Renal cortex interstitium (tissue), 15 donors: ENCODE measurements at places on chromosomes 2 and 18. TPM values are rescaled to one million over a fixed set of nuclear protein-coding genes. Genes with fewer than 3 reads are reported as not detected.
A peak's percentile ranks its signal among the peaks of the same experiment; 100 is the strongest.

The CXCR4 gene
- polyA plus RNA-seq: 47.0 TPM

The GCKR gene
- polyA plus RNA-seq: not detected

The ANKRD30BL gene
- 1.2 TPM for polyA plus RNA-seq

GRCh38 chr2:54411801-54412354 lies 44.2 kb upstream of the SPTBN1 start:
- no peak for DNase-seq

- DNase-seq: no peak
Measured at GRCh38 chr2:233005096-233005495, 8.0 kb downstream of the NGEF start.

DNA sequence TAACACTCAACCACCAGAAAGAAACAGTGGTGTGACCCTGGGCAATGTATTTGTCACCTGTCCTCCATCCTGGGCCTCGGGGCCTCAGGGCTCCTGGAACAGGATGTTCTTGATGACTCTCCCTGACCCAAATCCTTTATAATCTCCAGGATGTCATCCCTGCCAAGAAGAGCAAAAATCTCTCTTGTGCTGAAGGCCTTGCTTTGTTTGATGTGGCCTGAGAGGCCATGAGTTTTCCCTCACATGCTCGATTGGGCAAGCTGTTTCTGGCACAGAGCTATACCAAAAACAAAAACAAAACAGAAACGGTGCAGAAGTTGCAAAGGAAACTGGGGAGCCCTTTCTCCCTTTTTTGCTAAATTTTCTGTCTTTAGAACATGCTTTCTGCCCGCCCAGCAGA lies 35.7 kb upstream of the ST3GAL5 start:
- DNase-seq: no peak

DNA sequence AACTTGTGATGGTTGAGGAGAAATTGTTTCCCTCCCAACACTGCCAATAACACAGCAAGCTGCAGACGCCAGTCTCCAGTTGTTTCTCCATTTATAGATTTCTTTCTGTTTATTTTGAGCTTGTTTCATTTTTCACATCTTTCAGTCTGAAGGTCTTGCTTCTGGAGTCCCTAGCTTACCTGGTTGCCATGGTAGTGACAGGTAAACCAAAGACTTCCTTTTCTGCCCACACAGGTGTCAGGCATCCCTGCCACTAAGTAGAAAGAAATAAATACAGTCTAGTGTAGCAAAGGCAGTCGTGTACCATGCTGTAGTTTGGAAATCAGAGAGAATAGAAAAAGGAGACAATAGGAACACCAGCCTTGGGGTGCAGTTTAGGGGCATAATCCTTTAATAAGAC lies 82.8 kb downstream of the MARCHF4 start:
- DNase-seq: no peak

GRCh38 chr2:204743393-204743960 lies 198.2 kb downstream of the PARD3B start:
- DNase-seq: no peak

- no peak for DNase-seq
Measured at GRCh38 chr18:63917817-63918216, 10.1 kb downstream of the SERPINB10 start.

DNA sequence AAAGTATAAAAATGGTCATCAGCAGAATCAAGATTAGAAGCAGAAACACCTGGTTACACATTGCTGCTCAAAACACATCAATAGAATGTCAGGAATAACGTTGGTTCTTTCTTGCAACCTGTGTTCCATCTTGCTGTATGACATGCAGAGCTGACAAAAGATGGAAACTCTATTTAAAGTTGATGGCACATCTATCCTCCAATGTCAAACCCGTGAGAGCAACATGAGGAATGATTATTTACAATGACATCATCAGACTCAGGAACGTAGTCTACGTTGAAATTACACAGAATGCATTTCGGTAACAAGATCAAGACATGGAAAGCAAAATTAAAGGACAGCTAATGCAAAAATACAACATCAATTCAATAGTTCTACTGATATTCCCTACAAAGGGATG lies 26.2 kb upstream of the TTN start:
- DNase-seq: no peak

GRCh38 chr2:44969936-44970335 lies 28.4 kb downstream of the SIX3 start:
- DNase-seq: no peak

- DNase-seq: no peak
Measured at GRCh38 chr2:16260041-16260830, 319.9 kb downstream of the MYCN start.

DNA sequence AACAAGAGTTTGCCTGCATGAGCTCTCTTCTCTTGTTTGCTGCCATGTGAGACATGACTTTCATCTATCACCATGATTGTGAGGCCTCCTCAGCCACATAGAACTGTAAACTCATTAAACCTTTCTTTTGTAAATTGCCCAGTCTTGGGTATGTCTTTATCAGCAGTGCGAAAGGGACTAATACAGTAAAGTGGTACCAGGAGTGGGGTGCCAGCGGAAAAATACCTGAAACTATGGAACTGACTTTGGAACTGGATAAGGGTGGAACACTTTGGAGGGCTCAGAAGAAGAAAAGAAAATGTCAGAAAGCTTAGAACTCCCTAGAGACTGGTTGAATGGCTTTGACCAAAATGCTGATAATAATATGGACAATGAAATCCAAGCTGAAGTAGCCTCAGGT lies 260.9 kb downstream of the DSC3 start:
- DNase-seq: no peak

DNA sequence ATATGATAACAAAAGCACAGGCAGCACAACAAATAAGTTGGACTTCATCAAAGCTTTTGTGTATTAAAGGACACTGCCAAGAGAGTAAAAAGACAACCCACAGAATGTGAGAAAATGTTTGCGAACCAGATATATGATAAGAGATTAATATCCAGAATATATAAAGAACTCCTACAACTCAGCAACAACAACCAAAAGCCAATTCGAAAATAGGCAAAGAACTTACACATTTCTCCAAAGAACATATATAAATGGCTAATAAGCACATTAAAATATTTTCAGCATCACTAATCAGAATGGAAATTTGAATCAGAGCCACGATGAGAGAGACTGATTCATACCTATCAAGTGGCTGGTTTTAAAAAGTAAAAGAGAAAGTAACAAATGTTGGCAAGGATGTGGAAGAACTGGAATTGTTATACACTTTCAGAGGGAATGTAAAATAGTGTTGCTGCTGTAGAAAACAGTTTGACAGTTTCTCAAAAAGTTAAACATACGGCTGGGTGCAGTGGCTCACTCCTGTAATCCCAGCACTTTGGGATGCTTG lies 25.2 kb downstream of the EPB41L5 start:
- no peak for DNase-seq

The SLC4A3 gene
- 13.7 TPM for polyA plus RNA-seq

The KLHL14 gene
- polyA plus RNA-seq: 27.4 TPM

The PXDN gene
- 149 TPM for polyA plus RNA-seq

- peak; percentile 80 for DNase-seq
Measured at GRCh38 chr2:231613663-231614558, 21.2 kb downstream of the TEX44 start.

DNA sequence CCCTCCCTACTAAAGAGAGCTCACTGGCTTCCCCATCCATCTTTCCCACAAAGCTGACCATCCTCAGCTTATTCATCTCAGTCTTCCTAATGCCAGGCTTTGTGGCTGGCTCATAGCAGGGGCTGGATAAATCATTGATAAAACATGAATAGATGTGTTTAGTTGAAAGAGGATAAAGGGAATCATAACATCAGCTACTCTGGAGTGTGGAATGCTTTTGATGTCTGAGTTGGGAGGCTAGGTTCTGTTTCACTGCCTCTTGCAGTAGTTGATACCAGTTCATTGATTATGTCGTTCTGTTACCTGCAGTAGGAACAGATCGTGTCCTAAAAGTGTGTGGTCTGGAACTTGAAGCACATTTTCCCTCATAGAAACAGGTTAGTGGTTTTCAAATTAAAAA lies 66.3 kb upstream of the HK2 start:
- no peak for DNase-seq

- DNase-seq: no peak
Measured at GRCh38 chr2:31428001-31428418, 13.5 kb upstream of the XDH start.

The PUM2 gene
- polyA plus RNA-seq: 99.2 TPM

DNA sequence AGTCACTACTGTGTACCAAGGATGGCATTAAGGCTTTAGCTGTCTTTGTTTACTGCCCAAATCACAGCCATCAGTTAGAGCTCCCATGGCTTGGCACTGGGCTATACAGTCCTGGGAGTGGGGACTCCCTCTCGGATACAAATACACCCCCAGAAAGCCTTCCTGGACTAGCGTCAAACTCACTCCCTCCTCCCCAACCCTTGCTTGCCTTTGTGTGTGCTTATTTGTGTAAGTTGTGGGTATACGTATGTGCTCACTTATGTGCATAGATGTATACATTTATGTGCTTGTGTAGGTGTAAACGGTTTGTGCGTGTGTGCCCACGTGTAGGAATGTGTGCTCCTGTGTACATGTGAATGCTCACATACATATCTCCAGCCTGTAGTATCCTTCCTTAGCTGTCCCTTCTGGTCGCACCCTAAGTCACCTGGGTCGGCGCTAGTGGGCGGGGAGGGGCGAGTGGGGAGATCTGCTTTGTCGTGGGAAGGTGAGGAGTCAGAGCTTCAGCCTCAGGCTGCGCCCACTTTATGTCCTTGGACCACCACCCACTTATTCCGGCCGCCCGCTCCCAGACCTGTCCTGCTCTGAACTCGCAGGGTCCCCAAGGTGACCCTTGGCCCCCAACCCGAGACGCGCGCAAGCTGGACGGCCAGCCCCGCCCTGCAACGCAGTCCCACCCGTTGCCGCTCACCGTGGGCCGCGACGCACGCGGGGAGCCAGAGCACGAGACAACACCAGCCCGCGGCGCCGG lies 461 bp downstream of the PRADC1 start:
- no peak for DNase-seq

The LDAH gene
- 24.7 TPM for polyA plus RNA-seq

- no peak for DNase-seq
Measured at GRCh38 chr2:99644419-99644787, 154.6 kb upstream of the REV1 start.

GRCh38 chr2:235500761-235501672 lies 7.2 kb downstream of the AGAP1 start:
- DNase-seq: no peak

DNA sequence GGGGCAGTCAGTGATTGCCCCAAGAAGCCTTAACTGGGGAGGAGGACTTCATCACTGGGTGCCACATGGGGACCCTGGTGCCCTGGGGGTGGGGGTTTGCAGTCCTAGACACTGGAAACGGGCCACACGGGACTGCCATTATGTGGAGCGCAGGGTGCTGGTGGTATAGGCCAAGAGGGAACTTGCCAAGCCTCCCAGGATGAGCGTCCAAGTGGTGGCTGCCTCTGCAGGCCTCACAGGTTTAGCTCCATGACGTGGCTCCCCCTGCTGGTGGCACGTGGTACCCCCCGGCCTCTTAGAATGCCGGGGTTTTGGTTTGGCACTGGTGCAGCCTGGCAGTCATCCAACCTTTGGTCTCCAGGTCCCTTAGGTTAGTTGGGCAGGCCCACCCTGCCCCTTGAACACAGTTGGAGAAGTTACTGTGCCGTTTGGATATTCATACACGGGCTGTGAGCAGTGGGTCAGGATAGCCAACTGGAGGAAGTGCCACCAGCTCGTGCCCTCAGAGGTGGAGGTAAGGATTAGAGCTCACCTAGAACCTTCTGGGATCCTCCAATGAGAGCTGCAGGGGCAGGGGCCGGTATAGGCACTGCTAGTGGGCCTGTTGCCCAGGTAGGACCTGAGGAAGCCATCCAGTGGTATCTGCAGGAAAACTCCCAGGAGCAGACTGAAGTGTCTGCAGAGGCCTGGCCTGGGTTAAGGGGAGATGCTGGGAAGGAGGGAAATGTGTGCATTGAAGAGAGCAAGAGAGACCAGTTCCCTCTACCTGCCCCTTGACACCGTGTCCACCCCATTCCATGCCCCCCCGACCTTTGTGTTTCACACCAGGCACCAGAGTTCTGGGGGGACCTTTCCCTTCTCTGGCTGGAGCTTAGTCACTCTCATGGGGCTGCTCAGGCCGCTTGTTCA lies 5.7 kb downstream of the PTMA start:
- DNase-seq: no peak

The TSPYL6 gene
- polyA plus RNA-seq: 0.21 TPM

GRCh38 chr2:6929196-6929819 lies 12.1 kb downstream of the RNF144A start:
- no peak for DNase-seq

DNA sequence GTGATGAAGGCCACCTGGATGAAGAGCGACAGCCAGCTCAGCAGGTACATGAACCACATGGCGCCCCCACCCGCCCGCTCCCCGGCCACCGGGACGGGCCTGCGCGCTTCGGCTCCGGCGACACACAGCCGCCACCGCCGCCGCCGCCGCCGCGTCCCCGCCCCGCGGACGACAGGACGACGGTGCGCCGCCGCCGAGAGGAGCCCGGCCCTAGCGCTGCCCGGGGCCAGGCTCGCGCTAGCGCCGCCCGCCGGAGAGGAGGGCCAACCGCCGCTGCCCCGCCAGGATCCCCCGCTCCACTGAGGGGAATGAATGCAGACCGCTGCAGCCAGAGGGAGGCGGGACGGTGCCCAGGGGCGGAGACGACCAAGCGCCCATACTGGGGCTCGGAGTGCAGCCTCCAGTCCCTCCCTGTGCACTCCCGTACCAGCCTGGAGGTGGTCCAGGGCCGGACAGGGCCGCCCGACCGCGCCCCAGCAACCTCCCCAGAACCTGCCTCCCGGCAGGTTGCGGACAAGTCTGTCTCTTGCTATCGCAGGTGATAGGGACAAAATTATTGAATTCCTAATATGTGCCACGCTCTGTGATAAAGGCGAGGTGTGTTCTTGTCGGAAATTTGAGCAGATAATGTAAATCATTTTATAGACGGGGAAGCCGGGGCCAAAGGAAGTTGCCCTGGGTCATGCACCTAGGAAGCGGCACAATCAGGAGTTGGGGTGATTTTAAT lies at the start of gene TEX261:
TSS of gene TEX261 (minus strand) at position 175 of the 727 bp plus-strand sequence. CDS start at position 59, 116 bp downstream.
- DNase-seq: peak; percentile 75

DNA sequence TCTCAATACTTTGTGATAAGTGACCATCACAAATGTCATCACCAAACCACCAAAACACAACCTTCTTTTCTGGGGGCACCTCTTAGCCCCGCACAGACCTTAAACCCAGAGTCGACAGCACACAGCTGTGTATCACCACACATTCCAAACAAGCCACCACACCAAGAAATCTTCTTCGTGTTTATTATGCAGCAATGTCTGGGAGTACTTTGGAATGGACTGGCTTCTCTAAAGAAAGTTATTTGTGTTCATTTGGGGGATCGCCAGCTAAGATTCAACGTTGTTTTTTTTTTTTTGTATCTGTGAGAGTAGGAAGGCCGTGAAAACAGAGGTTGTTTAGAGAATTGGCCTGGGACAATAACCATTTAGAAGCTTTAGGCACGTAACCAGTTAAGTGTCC lies 1.1 kb upstream of the MTA3 start:
- DNase-seq: no peak

GRCh38 chr2:26649322-26649721 lies 8.2 kb upstream of the CIB4 start:
- no peak for DNase-seq

GRCh38 chr2:105934467-105934866 lies 189.8 kb downstream of the NCK2 start:
- no peak for DNase-seq
